ENCODE measurements at places on chromosomes 4 and X. TPM values are rescaled to one million over a fixed set of nuclear protein-coding genes. Genes with fewer than 3 reads are reported as not detected.

Gene ATP5ME
- polyA plus RNA-seq: 207 TPM

Gene GLA
- polyA plus RNA-seq: 17.0 TPM

Gene CXCL8
- 1.2 TPM for polyA plus RNA-seq

Gene TCEAL7
- 29.0 TPM for polyA plus RNA-seq

Gene HOPX
- 14.8 TPM for polyA plus RNA-seq

Gene GLRA3
- polyA plus RNA-seq: not detected

Gene ADGRG2
- 0.12 TPM for polyA plus RNA-seq

Gene ACTRT1
- polyA plus RNA-seq: not detected

Gene ATP1B4
- not detected for polyA plus RNA-seq

Gene SUV39H1
- polyA plus RNA-seq: 5.6 TPM

Gene POF1B
- polyA plus RNA-seq: 0.58 TPM

Measured in ovary (tissue), 10 donors.